Mucosa of gallbladder (tissue), 1 donor: ENCODE measurements at places on chromosomes 4 and X.

DNA sequence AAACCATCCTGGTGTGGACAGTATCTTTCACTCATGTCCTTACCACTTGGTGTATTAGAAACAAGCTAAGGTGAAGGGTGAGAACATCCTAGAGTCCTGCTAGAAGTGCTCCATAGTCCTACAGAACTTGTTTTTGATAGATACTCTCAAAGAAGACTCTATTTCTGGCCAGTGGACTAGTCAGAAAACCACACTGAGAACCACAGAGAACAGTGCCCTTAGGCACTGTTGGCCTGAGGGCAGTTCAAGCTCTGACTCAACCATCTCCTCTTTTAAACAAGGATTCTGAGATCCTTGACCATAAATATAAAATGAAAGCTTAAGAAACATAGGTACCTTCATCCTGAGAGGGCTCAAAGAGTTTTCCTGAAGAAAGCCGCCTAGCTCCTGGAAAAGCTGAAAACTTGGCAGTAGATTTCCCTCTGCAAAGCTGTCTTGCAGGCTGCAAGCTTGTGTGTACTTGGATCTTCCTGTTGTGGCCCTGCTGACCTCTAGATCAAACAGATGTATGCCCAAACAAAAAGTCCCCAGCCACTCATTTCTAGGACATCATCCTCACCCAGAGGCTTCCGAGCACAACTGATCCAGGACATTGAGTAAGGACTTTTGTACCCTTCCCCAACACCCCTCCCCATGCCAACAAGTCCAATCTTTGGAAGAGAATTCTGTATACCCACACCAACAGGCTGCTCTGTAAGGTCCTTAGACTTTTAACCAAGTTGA lies 111.6 kb upstream of the CXCL13 start:
- DNase-seq: no peak

- no peak for DNase-seq
Observed at GRCh38 chr4:73650250-73650649, 30.0 kb upstream of the RASSF6 start.

DNA sequence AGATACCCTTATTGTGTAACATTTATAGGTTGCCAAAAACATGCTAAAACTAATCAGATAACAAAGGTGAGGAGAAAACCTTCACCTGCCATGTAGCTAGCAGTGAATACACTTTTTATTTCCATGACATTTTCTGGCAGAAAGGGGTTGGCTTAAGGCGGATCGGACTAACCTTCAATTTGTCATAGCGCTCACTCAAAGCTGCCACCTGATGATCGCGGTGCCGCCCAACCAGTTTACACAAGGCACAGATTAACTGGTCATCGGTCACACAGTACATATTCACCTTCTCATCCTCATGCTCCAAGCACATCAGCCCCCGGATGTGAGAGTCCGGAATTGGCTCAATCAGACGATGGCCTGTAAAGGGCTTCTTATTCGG lies 53.7 kb downstream of the MID1 start:
- DNase-seq: no peak

GRCh38 chr4:143391895-143392294 lies 55.2 kb downstream of the GAB1 start:
- no peak for DNase-seq

GRCh38 chr4:47830265-47831025 lies 7.4 kb downstream of the CORIN start:
- DNase-seq: no peak
